ENCODE measurements at places on chromosomes 2 and 18.

DNA sequence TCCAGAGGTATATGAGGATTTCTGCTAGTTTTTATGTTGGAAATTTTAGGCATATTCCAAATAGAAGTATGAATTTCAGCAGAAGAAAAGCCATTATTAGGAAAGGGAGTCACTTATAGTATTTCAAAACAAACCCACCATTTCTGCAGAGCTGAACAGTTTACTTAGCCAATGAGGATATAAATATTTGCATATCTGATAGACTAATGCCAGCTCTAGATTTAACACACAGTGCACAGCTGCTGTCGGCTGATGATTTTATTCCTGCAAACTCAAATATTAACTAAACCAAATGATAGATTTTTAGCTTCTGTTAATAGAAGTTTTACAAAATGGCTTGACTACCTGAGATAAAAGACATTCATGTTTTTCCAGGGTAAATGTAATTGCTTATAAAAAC lies 375.8 kb upstream of the FANCL start:
- DNase-seq: no peak

DNA sequence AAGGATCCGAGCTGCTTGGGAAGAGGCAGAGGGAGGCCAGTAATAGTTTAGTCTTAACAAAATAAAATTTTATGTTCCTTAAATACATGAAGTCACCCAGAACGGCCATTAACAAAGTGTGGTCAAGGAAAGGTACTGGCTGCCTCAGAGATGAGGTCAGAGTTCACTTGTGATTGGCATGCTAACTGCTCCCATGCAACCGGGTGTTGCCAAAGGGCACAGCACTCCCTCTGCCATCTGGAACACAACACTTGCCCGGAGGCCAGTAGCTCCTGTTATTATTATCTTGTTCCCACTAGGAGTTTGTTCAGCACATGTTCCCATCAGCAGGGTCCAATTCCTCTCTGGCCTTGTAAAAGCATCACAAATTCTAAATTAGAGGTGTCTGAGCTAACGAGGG lies 207.0 kb downstream of the CYP26B1 start:
- DNase-seq: no peak

GRCh38 chr2:132627536-132627935 lies 42.5 kb downstream of the LYPD1 start:
- no peak for DNase-seq

DNA sequence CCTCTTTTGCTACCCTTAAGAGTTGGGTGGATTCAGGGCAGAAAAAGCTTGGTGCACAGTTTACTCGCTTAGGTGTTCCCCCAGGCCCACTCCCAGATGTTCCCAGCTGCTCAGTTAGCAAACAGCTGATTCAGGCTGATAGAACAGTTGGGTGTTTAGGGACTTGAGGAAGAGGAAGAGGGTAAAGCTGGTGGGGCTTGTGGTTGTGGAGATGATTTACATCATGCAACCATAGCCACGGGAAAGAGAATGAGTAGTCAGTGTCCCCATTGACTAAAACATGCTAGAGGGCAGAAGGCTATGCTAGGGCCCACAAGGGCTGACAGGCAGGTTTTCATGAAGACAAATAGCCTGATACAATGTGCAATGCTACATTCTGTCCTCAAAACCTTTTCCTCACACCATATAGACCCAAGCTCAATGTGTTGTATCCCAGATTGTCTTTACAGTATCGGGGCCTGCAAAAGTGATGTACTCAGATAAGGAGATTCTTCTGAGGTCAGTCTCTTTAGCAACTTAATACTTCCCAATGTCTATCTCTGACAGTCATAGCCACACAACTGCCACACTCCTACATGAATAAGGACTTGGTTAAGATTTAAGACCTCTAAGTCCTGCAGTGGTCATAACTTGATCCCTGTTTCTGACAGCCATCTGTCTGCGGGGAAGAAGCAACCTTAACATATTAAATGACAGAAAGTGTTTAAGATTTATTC lies 15.6 kb downstream of the COLEC12 start:
- DNase-seq: no peak

GRCh38 chr2:212523756-212524155 lies 14.8 kb downstream of the ERBB4 start:
- DNase-seq: no peak

DNA sequence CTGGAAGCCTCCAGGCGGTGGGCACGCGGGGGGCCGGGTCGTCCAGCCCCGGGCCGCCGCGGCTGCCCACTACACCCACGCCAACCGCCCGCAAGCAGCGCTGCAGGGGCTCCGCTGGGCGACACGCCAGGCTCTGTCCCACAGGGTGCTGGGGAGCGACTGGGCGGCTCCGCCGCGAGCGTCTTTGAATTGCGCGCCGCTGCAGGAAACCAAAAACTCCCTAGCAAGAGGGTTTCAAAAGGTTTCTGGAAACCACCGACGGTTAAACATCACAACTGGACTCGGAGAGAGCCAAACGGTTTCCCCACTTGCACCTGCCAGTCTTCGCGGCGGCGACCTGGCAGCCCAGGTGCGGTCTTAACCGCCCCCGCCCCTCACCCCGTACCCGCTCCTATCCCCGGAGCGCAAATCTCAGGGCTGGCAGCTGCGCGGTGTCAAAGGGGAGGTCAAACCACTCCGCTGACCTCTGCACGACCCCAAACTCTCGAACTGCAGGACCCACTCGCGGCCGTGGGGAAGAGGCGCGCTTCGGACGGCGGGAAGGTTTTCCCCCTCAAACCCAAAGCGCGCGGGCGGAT lies 1.0 kb downstream of the CXCR4 start:
- DNase-seq: no peak

DNA sequence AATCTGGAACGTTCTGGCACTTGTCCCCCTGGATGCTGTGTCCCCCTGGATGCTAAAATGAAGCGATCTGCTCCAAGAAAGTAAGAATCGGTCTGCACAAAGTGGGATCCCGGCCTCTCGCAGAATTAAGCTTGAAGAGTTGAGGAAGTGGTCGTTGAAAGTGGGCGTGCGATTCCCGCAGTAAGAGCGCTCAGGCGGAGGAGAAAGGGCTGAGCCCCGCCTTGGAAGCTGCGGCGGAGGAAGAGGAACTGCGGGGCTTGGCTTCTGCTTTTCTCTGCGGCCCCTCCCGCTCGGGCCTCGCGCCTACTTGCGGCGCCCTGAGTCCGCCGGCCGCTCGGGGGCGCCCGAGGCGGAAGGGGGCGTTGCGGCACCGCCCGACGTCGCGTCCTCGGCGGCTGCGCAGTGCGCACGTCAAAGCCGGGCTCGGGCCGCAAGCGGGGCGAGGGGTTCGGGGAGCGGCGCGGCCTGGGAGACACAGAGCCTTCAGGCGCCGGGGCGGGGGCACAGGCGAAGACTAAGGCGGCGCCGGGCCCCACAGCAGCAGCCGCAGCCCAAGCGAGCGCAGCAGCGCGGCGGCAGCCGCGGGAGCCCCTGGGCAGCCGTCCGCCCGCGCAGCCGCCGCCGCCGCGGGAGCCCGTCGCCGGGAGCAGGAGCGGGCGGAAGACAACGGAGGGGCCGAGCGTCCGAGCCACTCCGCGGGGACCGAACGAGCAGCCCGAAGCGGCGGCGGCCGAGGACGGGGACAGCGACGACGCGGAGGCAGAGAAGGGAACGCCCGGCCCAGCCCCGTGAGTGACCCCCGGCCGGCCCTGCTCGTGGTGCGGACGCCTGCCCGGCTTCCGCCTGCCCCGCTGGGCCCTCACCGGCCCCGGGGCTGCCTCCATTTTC lies at the start of gene CAB39:
Gene CAB39 (plus strand): TSS at position 400 of the 888 bp plus-strand sequence. CDS start 47,160 bp downstream, outside the sequence.
- DNase-seq: peak; percentile 91

DNA sequence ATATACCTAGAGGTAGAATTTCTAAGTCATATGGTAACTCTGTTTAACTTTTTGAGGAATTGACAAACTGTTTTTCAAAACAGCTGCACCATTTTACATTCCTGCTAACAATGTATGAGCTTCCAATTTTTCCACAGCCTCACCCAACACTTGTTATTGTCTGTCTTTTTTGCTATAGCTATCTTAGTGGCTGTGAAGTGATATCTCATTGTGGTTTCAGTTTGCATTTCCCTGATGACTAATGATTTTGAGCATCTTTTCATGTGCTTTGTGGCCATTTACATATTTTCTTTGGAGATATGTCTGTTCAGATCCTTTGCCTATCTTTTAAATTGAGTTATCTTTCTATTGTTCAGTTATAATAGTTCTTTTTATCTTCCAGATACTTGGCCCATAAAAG lies 273.8 kb downstream of the AGPS start:
- no peak for DNase-seq

GRCh38 chr18:10035281-10035991 lies 121.6 kb downstream of the VAPA start:
- DNase-seq: no peak

- DNase-seq: no peak
Observed at GRCh38 chr18:6024745-6025248, 129.5 kb upstream of the TMEM200C start.

DNA sequence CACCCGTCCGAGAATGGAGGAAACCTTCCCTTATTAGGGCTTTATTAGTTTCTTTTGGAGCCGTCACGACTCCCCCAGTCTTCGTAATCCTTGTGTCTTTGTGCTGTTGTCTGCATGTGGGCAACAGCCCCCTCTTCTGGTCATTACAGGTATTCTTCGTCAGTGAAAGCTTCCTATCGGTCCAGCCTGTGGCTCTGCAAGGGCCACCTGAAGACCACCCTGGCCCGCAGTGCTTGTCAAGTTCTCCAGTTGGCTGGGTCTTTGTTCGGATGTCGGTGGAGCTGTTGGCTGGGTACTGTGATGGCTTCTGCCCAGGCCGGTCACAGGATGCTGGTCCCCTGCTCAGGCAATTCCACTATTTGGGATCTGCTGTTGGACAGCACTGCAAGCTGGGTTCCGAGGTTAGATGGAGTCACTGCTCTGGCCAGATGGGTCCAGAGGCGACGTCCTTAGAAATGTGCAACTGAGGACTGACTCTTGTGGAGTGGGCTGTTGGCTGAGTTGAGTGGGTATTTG lies 19.2 kb downstream of the E2F6 start:
- DNase-seq: peak; percentile 66

GRCh38 chr2:26933431-26934334 lies 36.8 kb upstream of the MAPRE3 start:
- DNase-seq: no peak

DNA sequence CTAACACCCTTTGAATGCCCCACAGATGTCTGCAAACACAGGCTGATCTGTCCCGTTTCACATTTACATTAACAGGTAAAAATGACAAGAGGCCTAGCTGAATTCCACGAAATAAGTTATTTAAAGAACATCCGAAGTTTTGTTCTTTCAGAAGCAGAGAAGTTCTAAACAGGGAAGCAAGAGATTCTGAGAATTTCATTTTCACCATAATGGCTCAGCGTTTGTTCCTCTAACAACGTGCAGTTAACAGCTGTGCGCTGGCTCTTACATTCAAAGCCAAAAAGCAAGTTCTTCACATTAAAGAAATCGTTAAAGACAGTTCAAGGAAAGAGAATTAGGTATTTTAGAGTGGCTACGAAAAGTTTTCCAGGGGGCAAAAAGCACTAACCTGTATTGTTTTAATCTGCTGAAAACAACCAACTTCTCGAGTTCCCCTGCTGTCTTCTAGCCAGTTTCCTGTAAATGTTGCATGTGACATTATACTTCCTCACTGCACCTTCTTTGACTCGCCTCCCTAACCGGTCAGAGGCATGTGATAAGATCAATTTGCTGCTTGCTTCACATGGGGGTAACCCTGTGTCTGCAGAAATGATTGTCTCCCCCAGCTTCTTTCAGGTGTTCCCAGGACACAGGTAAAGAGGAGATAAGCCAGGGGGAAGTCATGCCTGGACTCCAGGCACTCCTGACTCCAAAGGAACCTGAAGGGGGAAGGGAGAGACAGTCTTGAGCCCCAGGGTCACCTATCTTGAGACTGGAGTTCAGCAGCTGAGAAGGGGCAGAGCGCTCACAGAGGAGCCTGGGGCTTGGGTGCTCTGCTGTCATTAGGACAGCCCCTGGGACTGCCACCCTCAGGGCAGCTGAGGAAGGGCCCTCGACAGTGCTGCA lies 36.8 kb upstream of the WIPF1 start:
- peak; percentile 21 for DNase-seq

DNA sequence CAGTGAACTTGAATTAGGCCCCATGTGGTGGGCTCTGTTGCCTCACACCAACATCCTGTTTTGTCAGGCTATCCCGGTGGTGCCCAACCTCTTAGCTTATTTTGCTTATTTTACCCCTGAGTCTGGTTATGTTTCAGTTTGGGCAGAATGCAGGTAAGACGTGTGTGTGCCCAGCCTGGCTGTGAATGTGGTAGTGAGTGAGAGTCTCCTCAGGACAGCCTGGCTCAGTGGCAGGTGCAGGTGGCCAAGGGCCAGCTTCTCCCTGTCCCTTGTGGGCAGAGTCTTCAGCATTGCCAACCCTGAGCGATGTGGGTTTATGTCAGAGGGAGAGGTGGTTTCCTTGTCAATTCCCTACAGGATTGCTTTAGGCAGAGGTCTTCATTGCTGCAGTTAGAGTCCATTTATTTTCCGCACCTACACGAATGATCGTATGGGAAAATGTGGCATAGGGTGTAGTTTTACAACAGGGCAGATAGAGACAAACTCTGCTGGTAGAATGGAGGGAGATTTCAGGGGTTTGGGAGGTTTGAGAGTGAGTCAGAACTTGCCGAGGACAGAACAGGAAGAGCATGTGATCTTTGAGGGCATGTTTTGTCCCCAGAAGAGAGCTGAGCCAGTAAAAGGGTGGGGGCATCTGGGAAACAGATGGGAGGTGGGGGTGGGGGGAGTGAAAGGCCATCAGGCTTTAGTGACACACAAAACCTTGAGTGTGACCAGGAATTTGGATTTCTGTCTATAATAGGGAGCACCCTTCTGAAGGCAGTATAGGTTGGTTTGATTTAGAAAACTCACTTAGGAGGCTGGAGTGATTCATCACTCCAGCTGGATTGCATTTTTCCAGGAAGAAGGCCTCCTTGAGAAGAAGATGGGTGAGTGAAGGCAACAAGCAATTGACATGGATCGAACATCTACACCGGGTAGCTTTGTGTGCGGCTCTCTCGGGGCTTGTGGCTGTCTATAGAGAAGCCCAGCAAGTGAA lies 156.2 kb upstream of the CELF4 start:
- DNase-seq: no peak

DNA sequence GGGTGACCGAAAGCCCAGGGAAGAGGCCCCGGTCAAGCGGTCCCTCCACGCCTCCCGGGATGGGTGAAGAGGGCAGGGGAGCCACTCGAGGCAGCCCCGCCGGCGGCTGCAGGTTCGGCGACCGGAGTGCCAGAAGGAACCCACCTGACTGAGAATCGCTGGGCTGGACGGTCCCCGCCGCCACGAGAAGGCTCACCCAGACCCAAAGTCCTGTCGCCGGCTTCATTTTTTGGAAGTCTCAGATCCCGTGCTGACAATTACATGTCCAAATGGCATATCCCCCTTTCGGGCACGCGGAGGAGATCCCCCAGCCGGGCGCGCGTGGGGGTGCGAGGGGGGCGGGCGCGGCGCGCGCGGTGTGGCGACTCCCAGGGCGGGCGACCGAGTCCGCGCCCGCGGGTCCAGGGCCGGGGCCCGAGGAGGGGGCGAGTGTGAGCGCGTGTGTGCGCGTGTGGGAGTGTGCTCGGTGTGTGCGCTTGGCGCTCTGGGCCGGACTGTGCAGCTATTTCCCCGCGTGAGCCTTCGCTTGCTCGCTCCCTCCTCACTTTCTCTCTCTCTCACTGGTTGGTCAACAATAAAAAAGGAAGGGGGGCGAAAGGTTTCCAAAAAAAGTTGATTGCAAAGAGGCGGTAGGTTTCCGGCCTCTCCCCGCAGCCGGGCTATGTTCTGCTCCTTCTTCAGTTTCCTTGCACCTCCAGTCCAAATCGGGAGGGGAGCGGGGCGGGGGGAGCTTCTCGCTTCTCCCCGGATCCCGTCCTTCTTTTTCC lies at the start of gene ERBB4:
Gene ERBB4 (minus strand): TSS at position 498 of the 767 bp plus-strand sequence. CDS start 272 bp downstream, at position 226.
- DNase-seq: peak; percentile 46

GRCh38 chr2:202114291-202114690 lies 41.2 kb downstream of the KIAA2012 start:
- no peak for DNase-seq
